ENCODE measurements at places on chromosomes 5 and 9.

GRCh38 chr5:169980418-169981053 lies at the start of gene INSYN2B:
INSYN2B (minus strand) TSS chr5:169980495; CDS start chr5:169883898, 96,597 bp downstream.
- DNase-seq = peak; percentile 56

- no peak for DNase-seq
Measured at GRCh38 chr5:136028782-136029742, at the start of gene TGFBI. TGFBI (plus strand) TSS chr5:136028988; CDS start chr5:136029056, 68 bp downstream.

GRCh38 chr5:142326480-142326938 lies 1.7 kb upstream of the SPRY4 start:
- DNase-seq = no peak

- no peak for DNase-seq
Measured at GRCh38 chr9:121853617-121854395, 202.4 kb downstream of the DAB2IP start.

- no peak for DNase-seq
Measured at GRCh38 chr9:126155756-126156664, 170.6 kb upstream of the MVB12B start.

All from OCI-M1 (cell line).